ENCODE measurements at places on chromosomes 12 and 14.

GRCh38 chr12:61138415-61138759 is 1121.8 kb upstream of the USP15 start:
- DNase-seq: no peak

GRCh38 chr12:65699251-65699650 is 125.0 kb upstream of the HMGA2 start:
- DNase-seq: no peak

DNA sequence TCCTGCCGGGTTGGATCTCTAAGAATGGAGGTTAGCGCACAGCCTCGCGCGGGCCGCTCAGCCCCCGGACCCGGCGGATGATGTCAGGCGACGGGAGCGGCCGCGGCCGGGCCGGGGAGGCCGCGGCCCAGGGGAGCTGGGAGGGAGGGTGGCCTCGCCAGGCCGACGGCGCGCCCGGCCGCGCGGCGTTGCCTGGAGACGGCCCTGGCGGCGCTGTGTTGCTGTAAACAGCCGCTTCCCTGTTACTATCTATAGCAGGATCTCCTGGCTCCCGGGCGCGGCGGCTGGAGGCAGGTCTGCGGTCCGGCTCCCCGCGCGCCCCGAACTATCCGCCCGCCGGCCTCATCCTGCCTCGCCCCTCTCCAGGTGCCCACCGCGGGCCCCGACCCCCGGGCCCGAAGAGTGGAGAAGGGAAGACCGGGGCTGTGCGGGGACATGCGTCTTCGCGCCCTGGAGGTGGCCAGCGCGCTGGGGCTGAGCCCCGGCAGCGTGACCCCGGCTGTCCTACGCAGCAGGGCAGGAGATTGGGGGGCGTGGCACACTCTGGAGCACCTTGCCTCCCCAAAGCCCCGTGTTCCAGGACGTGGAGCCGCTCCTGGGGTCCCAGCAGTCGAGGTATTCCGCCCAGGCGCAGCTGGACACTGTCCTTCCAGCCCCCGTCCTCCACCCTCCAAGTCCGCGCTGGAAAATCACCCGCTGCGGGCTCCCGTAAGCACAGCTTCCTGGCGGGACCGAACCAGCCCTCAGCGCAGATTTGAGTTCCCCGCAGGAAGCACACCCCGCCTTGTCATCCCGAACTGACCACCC is 1.4 kb upstream of the FOS start:
- no peak for DNase-seq

- no peak for DNase-seq
Measured at GRCh38 chr14:21912367-21912766, 238.7 kb upstream of the OR4E1 start.

DNA sequence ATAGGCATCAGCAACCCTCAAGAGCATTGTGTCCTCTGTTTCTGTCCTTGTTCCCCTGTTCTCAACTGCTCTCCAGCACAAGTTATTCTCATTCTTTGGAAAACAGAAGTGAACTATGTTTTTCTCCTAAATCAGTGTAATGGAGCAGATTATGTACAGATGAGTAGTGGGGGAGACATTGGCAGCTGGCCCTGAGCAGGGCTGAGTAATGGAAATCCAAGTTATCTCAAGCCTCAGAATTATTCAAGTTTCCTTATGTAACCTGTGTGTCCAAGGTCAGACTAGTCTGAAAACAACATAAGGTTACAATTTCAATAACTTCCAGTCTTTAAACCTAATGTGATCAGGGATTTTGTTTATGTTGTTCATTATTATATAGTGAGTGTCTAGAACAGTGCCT is 116.1 kb upstream of the FUT8 start:
- DNase-seq: no peak
